ENCODE measurements at places on chromosomes 4 and X. TPM values are rescaled to one million over a fixed set of nuclear protein-coding genes. Genes with fewer than 3 reads are reported as not detected.

DNA sequence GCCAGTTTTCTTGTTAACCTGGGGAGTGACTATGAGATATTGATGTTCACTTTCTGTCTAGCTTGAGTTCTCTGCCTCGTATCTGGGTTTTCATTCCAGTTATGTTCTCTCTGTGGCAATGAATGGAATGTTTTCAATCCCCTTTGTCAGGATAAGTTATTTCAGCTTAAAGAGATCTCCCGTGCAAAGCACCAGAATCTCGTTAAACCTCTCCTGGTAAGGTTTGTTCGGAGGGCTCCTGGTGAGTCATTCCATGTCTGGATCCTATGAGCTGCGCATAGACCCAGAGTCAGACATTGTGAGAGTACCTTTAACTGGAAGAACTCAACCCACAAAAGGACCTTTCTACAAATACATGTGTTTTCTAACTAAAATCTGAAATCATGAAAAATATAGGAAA is 51.0 kb downstream of the KDR start:
- H3K36me3 ChIP-seq: no peaks in the 10 kb centered on the region
- no peaks in the 10 kb centered on the region for H3K27me3 ChIP-seq
- H3K27ac ChIP-seq: no peak overlapping the region
- DNase-seq: no peak
- no peak overlapping the region for H3K4me3 ChIP-seq

DNA sequence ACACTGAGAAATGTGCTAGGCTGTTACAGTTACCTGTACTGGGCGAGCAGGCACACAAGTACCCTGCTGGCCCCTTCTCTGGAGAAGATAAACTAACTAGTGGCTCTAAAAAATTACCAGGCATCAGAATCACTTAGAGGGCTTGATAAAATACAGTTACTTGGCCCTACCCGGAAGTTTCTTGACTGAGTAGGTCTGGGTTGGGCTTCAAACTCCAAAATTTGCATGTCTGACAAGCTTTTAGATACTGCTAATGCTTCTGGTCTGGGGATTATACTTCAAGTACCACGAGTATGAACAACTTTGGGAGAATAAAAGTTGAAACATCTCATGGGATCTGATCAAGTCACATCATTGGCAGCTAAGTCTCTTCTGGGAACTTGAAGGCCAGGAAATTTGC is 30.8 kb downstream of the CEP135 start:
- H3K36me3 ChIP-seq: no peaks in the 10 kb centered on the region
- no peak for DNase-seq
- H3K4me3 ChIP-seq: no peak overlapping the region

- no peak overlapping the region for H3K27ac ChIP-seq
- no peaks in the 10 kb centered on the region for H3K4me1 ChIP-seq
- no peaks in the 10 kb centered on the region for H3K27me3 ChIP-seq
- no peak overlapping the region for H3K4me3 ChIP-seq
Measured at GRCh38 chr4:56130606-56131155, 181.9 kb downstream of the CEP135 start.

DNA sequence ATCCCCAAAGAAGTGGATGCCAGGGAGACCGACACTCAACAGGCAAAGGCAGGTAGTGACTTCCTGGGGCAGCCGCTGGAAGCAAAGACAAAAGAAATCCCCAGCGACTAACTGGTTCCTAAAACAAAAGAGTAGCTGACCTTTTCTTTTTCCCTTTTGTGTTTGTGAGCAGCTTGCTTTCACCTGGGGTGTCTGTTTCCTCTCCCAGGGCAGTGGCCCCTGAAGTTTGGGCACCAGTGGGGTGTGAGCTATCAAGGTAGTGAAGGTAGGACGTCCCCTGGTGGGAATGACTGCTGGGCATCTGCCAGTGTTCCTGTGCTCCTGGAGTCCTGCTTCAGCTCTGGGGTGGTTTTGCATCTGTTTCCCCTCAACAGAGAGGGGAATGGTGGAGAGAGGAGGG is 41.6 kb upstream of the STIM2 start:
- H3K4me3 ChIP-seq: no peak overlapping the region
- H3K4me1 ChIP-seq: peaks cover 10% of the 10 kb centered on the region
- no peaks in the 10 kb centered on the region for H3K27me3 ChIP-seq

DNA sequence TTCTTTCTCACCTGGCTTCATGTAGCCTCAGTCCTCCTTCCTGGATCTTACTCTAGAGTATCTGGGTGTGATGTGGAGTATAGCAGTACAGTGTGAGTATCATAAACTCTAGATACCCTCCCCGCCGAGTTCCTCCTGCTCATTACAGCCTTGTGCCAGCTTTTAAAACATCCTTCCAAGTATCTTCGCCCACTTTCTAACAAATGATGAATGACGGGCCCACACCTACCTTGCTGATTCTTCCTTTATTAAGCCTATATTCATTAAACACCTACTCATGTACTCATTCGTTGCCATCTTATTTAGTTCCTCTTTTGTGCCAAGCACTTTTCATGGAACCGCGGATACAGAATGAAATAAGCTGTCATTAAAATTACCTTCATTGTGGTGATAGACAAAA is 1585.3 kb upstream of the TENM3 start:
- H3K4me1 ChIP-seq: no peaks in the 10 kb centered on the region
- no peak overlapping the region for H3K4me3 ChIP-seq
- DNase-seq: no peak

The POF1B gene
- 0.46 TPM for total RNA-seq

The FGFR3 gene
- 1.0 TPM for total RNA-seq

The PRR32 gene
- total RNA-seq: not detected
